ENCODE measurements at places on chromosomes 12 and 14.

DNA sequence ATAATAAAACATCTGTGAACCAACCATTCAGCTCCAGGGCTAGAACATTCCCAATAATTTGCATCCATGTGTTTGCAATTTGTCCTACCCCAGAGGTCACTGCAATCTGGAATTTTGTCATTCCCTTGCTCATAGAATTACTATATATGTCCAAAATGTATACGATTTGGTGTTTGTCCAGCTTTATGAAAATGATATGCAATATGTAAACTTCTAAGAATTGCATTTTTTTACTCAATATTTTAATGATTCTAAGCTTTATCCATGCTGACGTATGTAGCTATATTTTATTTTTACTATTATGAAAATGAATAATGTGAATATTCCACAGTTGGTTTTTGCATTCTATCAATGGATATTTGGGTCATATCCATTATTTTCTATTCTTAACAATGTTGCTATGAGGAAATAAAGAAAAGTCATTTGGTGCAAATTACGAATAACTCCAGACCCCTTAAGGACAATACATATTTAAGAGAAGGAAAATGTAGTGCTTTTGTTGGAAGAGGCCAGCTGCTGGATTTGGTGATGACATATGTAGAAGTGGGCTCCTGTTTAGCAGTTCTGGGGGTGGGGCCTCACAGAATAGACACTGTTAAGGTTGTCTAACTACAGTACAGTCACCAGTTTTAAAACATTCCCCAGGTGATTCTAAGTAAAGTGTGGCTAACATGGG lies 139.4 kb downstream of the SLC38A4 start:
- DNase-seq, result no peak

DNA sequence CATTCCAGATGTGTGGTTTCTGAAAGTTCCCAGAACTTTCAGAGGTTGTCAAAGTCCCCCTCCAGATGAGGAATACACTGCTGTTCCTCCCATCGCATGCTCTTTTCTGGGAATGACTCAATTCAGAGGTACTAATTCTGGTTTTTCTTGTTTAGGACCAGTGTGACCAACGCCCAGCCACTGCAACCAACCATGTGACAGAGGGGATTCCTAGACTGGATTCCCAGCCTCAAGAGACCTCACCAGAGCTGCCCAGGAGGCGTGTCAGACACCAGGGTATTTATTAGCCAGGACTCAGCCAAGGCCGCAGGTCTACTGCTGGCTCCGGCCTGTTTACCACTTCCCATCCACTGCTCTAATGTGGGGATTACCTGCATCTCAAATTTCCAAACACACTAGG lies 24.2 kb downstream of the TRAFD1 start:
- no peak for DNase-seq

- no peak for DNase-seq
Observed at GRCh38 chr14:30982533-30982932, 42.9 kb upstream of the AP4S1 start.

GRCh38 chr14:54474232-54474793 lies 14.5 kb downstream of the GMFB start:
- DNase-seq, result no peak

GRCh38 chr14:37413504-37414003 lies 181.5 kb downstream of the FOXA1 start:
- DNase-seq, result no peak
